ENCODE measurements at places on chromosomes 1 and 21. TPM values are rescaled to one million over a fixed set of nuclear protein-coding genes. Genes with fewer than 3 reads are reported as not detected.

DNA sequence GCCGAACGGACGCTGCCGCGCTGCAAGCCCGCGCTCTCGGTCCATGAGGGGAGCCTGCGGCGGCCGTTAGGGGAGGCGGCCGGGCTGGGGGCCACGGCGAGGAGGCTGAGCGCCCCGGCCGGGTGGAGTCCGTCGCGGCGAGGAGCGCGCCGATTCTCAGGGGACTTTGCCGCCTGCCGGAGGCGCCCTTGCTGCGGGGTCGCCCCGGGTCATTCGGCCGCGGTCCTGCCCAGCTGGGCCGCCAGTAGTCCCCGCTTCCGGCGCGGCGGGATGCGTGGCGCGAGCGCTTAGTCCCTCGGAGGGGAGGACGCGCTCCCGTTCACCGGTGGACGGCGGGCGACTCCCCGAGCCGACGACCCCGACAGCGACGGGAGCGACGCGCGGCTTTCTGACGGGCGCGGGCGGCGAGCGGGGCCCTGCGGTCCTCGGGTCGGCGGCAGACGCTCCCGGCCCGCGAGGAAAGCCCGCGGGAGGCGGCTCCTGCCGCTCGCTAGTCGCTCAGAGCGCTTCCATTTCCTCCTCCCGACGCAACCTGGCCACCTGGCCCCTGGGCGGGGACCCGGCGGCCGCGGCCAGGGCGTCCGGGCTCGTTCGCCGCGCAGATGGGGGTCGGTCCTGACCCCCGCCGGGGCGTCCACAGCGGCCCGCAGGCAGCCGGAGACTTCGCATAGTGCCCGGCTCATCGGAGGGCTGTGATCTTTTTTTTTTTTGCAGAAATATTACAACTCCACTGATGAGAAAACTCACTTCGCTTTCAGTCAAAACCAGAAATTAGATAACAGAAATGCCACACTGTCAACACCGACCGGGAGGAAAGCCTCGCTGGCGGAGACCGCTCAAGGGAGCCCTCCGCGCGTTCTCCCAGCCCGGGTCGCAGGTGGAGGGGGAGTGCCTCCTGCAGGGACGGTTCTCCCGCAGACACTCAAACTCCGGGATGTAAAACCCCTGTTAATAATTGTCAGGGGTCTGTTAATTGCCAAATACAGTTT lies 641 bp upstream of the ZBTB21 start:
- no peak for DNase-seq

- DNase-seq: no peak
Measured at GRCh38 chr1:246320286-246320685, 186.8 kb downstream of the SMYD3 start.

- DNase-seq: no peak
Measured at GRCh38 chr21:34522284-34522683, 10.3 kb upstream of the KCNE1 start.

- DNase-seq: no peak
Measured at GRCh38 chr1:5067246-5067645, 412.8 kb downstream of the AJAP1 start.

DNA sequence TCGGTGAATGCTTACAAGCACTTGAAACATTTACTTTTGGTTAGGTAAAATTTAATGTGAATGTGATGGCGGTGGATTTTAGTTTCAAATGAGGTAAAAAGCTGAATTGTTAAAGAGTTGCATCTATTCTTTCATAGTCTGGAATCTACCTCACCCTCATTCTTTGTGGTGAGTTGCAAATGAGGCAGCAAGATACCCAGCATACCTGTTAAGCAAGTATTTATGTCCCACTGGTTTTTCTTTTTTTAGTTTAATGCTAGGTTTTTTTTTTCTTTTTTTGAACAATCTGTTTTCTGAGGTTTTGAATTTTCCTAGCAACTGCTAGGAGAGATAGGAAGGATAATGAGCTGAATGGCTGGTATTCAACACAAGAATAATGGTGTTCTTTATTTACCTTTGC lies 127.9 kb upstream of the CACYBP start:
- no peak for DNase-seq

GRCh38 chr1:219523411-219523810 lies 89.5 kb downstream of the ZC3H11B start:
- DNase-seq: no peak

GRCh38 chr1:51671527-51672325 lies 54.8 kb downstream of the OSBPL9 start:
- no peak for DNase-seq

DNA sequence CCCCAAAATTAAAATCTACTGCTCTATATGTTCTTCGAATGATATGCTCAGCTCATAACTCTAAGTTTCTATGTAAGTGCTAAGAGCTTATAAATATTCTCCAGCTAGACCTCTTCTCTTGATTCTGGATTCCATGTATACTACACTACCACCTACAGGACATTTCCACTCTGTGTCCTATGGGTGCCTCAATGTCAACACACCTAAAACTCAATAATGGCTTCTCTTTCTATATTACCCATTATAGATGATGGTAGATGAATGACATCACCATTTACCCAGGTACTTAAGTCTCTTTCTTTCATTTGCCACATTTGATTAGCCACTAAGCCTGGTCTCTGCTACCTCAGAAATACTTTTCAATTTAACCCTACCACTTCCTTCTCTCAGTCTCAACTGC lies 41.3 kb downstream of the TBX19 start:
- DNase-seq: no peak

- DNase-seq: no peak
Measured at GRCh38 chr21:44874240-44874496, 678 bp upstream of the PTTG1IP start.

- no peak for DNase-seq
Measured at GRCh38 chr1:18947570-18947969, 8.9 kb downstream of the IFFO2 start.

DNA sequence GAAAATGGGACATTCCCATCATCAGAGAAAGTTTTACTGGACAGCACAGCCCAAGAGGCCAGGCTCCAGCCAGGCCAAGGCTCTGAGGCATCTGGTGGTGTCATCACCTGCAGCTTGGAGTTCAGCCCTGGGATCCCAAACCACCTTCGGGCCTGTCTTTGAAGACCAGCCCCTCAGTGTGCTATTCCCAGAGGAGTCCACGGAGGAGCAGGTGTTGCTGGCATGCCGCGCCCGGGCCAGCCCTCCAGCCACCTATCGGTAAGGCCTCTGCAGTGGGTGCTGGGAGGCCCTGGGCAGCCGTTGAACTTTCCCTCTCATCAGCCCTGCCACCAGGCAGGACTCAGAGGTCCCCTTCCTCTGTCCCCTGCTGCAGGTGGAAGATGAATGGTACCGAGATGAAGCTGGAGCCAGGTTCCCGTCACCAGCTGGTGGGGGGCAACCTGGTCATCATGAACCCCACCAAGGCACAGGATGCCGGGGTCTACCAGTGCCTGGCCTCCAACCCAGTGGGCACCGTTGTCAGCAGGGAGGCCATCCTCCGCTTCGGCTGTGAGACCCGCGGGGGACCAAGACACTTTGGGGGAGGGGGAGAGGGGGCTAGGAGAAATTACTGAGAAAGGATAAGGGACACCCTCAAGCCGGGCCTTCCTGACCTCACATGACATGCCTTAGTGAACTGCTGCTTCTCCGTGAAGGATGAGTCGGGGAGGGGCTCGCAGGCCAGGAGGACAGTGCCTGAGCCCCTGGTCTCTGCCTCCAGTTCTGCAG lies 15.0 kb downstream of the CNTN2 start:
- DNase-seq: no peak

DNA sequence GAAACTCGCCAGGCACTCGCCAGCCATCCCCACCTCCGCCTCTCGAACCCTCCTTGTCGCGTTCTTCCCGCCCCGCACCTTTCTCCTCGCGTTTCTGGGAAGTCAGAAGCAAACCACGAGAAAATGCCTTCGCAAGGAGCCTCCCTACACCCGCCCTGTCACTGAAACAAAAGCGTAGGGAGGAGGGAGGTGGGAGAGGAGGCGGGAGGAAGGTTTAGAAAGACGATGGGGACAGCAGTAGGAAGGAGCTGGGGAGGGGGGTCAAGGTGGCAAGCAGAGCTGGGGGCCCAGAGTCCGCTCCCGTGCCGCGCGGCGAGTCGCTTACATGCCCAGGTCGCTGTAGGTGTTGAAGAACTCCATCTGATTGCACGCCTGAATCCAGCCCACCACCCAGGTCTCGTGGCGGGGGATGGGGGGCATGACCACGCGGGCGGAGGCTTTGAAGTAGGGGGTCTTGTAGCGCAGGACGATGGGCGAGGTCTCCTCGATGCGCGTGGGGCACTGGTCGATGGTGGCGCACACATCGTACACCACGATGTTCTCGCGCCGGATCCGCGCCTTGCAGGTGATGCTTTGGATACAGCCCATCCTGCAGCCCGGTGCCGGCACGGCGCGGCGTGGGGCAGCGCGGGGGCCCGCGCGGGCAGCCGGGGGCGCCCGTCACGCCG lies 1.0 kb downstream of the FAM78B start:
- no peak for DNase-seq

The GCSAML gene
- 1.2 TPM for total RNA-seq

The ILF2 gene
- 75.7 TPM for total RNA-seq

The UHMK1 gene
- 38.7 TPM for total RNA-seq

The ANKRD45 gene
- total RNA-seq: not detected

Measured in thoracic aorta (tissue), 2 donors.